Posterior vena cava (tissue), 2 donors: ENCODE measurements at places on chromosomes 5 and 9.

DNA sequence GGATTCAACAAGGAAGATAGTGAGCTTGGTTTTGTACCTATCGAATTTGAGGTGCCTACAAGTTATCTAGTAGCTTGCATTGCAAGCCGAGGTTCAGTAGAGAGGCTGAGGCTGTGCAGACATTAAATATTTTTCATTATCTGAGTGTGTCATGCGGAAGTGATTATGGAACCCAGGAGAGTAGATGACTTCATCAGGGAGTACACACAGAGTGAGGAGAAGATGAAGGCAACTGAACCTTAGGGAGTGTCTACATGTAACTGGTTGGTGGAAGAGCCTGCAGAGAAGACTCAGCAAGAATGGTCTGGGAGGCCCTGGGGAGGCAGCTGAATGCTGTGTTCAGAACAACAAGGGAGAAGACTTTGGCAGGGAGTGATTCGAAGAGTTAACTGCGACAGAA is 393.9 kb downstream of the ARHGEF28 start:
- DNase-seq, result no peak

DNA sequence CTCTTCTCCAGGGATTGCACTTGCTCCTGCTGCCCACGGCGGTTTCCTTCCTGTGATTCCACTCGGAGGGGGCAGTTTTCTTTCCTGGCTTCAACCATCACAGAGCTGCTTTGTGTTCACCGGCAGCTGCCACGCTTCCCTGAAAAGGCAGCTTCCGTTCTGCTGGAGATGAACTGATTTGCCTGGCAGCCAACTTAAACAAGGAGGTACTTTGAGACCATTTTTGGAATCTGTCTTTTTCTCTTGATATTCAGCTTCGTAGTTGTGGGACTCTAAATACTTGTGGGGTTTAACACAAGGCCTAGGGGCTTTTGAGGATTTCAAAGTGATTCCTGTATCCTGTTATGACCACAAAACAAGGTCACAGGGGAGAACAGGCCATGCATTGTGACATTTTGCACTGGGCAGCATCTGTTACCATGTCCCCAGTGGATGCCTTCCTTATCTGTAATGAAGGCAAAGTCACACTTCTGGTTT is 192.0 kb downstream of the MTRR start:
- DNase-seq, result no peak

DNA sequence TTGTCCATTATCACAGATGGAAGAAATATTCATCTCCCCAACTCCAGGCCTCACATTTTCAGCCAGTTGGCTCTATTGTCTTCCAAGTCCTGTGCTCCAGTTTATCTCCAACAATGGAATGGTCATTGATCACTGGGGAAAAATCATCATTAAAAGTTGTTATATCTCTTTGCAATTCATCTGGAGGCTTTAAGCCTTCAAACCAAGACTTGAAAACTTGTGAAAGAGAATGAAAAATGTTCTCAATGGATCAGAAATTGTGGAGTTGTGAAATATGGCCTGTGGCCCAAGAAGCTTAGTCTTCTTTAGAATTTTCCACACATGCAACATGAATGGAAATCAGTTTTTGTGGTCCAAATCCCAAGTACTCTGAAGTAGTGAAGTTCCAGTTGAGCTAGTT is 569.6 kb downstream of the EBF1 start:
- no peak for DNase-seq

DNA sequence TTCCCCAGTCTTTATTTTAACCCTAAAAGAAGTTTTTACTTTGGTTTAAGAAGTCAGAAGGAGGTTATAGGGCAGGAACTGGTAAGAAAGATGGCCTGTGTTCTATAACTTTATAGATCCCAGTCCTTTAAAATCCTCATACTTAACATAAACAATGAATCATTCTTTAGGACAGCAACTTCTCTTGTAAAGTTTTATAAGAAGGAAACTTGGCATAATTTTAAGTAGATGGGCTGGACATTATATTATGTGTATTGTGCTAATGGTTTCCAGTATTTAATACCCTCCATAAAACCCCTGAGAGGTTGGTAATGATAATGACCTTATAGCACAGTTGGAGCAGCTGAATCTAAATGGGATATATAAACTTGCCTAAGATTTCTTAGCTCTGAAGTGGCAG is 247.2 kb downstream of the FAM170A start:
- no peak for DNase-seq

- DNase-seq, result no peak
Measured at GRCh38 chr5:139994234-139994633, 48.9 kb downstream of the NRG2 start.

GRCh38 chr5:42021923-42022322 is 96.8 kb downstream of the FBXO4 start:
- no peak for DNase-seq

GRCh38 chr9:72202009-72202408 is 52.8 kb downstream of the GDA start:
- no peak for DNase-seq

DNA sequence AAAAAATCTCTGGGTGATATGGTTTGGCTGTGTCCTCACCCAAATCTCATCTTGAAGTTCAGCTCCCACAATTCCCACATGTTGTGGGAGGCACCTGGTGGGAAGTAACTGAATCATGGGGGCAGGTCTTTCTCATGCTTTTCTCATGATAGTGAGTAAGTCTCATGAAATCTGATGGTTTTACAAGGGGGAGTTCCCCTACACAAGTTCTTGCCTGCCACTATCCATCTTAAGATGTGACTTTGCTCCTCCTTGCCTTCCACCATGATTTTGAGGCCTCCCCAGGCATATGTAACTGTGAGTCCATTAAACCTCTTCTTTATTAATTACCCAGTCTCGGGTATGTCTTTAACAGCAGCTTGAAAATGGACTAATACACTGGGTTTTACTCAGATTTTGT is 513.9 kb downstream of the TLE4 start:
- DNase-seq, result no peak

GRCh38 chr5:140018920-140019644 is 24.0 kb downstream of the NRG2 start:
- no peak for DNase-seq

GRCh38 chr5:136201870-136202269 is 8.9 kb upstream of the SMIM32 start:
- peak; percentile 64 for DNase-seq

DNA sequence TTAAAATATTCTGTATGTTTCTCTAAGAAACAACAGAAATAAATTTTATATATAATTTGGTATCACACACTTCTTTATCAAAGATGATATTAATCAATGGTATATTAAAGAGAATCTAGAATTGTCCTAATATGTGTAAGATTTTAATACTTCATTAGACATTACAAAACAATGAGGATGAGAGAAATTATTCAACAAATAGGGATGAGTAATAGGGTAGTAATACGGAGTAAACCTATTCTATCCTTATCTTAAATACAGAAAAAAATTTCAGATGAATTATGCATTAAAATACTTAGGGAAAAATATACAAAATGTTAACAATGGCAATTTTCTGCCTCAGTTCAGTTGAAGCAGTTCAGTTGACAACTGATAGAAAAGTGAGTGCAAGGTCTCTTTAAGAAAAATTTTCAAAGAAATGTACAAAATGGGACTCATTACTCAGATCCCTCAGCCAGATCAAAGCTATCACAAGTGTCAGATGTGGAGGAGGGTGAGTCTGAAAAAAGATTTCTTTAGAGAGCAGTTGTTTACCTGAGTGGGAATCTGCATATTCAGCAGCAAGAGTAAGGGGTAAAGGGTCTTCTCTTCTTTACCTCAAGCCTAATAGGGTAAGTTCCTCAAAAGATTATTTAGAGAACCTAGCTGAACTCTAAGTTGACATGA is 56.7 kb upstream of the GCNT4 start:
- no peak for DNase-seq

DNA sequence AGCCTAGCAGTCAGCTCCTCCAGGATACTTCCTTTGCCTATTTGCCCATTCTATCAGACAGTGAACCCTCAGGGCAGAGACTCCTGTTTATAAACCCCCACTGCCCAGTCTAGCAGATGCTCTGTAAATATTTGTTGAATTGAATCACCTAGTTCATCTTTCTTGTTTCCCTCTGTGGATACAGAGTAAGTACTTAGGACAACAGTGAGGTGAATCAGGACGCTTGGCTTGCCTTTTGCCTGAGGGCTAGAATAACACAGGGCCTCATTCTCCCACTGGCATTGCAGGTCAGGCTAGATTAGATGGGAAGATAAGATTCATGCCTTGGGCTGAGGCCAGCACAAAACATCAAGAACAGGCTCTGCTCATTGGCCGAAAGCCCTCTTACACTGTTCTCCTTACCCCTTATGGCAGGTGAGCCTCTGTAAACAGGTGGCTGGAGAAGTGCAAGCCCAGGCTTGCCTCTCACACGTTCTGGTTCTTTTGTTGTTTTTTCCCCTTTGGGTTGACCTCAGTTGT is 22.2 kb downstream of the TNFSF8 start:
- no peak for DNase-seq

- DNase-seq, result no peak
Measured at GRCh38 chr5:175461370-175461769, 17.0 kb upstream of the SFXN1 start.

GRCh38 chr5:117590944-117591343 is 1016.3 kb upstream of the SEMA6A start:
- DNase-seq, result no peak

- no peak for DNase-seq
Measured at GRCh38 chr9:82810915-82811314, 252.0 kb downstream of the RASEF start.

DNA sequence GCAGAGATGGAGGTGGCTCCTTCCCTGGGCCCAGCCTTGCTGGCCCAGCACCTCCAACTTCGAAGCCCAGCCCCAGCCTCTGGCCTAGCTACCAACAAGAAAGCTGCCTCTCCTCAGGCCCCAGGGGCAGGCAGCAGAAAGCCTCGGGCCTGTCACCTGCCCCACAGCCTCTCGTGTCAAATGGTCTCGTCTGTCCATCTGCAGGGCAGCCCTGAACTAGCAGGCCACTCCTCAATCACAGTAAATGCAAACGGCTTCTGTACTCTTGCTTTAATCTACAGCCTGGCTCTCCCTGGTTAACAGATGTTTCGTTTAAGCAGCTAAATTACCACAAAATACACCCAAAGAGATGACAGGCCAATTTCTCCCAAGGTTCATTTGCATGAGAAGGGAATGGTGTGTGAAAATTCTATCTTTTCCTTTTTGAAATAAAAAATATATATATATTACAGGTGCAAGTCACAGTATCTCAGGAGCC is 21.5 kb downstream of the VAV2 start:
- peak; percentile 54 for DNase-seq

- no peak for DNase-seq
Measured at GRCh38 chr5:130545291-130545690, 619.8 kb downstream of the HINT1 start.

DNA sequence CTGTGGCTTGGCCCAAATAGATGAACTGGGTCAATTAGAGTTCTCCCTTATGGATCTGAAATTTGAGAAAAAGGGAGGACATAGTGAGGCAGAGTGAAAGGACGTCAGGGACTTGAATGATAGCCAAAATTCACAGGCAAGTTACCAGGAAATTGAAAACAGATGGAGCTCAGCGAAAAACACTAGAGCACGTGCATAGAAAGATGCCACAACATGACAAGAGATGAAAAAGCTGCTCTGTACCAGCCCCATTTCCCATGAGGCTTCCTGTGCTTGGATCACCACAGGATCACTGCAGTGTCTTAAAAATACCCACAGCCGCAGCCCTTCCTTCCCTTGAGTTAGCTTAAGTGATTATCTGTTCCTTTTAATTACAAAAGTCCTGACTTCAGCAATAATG is 39.0 kb upstream of the HOMER1 start:
- DNase-seq, result no peak

DNA sequence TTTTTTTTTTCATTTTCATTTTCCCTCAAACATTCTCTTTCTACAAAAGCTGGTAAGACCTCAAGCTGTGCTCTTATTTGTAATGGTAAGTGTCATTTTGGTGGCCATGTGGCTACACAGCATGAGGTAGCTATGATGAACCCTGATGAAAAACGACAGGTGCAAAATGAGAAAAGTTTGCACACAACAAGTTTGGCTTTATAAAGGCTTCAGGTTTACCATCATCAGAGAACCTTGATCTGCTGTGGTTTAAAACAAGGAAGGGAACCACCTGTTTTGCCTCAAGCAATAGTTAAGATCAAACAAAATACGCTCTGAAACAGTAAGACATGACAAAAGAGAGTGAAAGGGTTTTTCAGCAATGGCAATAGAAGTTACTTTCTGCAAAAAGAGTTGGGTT is 1124.6 kb upstream of the ACO1 start:
- DNase-seq, result no peak

- peak; percentile 88 for DNase-seq
Measured at GRCh38 chr5:139690064-139690802, 42.1 kb downstream of the CXXC5 start.

GRCh38 chr5:129135633-129136032 is 41.1 kb downstream of the ISOC1 start:
- DNase-seq, result no peak

DNA sequence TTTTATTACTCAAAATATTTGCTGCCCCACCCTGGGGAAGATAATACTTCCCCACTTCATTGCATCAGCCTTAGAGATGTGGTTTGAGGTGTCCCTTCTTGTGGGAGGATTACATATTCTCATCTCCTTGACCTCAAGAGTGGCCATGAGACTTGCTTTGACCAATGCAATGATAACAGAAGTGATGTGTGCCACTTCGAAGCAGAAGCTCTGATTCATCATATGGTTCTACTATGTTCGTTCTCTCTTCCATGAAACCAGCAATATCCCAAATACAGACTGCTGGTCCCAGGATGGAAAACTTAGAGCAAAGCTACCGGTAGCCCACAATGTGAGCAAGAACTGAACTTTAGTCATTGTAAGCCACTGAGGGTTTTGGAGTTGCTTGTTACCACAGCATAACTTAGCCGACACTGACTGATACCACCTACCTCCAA is 92.0 kb downstream of the THBS4 start:
- DNase-seq, result no peak

GRCh38 chr5:4145511-4145910 is 549.9 kb downstream of the IRX1 start:
- DNase-seq, result no peak

DNA sequence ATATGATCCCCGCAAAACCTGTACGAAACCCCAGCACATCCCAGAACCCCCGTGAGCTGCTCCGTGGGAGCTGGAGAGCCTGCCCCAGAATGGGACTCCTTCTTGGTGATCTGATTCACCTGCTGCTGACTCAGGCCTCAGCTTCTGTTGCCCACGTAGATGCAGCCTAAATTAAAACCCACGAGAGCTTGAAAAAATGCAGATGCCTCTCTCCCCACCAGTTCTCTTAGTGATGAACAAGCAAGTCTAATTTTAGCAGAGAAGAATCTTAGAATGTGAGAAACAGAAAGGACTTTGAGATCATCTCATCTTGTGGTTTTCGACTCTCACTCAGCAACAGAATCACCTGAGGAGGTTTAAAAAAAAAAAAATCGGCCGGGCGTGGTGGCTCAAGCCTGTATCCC is 57.6 kb downstream of the TMOD1 start:
- DNase-seq, result peak; percentile 57

DNA sequence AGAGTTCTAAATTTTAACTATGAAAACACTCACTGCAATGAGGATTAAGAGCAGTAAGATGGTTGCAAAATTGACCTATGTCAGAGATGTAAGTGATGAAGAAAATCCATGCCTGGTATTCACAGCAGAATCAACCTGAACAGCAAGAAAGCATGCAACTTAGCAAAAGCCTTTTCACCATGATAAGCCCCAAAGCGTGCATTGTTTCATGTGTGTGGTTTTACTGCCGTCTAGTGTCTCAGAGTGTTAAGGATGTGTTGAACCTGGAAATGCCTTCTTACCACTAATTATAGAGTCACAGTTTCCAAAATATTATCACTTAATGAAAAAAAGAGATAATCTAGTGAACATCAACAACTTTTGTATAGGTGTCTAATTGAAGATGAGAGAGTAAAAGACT is 415.2 kb upstream of the TRPC7 start:
- no peak for DNase-seq
